ENCODE measurements at places on chromosomes 3 and 15.

DNA sequence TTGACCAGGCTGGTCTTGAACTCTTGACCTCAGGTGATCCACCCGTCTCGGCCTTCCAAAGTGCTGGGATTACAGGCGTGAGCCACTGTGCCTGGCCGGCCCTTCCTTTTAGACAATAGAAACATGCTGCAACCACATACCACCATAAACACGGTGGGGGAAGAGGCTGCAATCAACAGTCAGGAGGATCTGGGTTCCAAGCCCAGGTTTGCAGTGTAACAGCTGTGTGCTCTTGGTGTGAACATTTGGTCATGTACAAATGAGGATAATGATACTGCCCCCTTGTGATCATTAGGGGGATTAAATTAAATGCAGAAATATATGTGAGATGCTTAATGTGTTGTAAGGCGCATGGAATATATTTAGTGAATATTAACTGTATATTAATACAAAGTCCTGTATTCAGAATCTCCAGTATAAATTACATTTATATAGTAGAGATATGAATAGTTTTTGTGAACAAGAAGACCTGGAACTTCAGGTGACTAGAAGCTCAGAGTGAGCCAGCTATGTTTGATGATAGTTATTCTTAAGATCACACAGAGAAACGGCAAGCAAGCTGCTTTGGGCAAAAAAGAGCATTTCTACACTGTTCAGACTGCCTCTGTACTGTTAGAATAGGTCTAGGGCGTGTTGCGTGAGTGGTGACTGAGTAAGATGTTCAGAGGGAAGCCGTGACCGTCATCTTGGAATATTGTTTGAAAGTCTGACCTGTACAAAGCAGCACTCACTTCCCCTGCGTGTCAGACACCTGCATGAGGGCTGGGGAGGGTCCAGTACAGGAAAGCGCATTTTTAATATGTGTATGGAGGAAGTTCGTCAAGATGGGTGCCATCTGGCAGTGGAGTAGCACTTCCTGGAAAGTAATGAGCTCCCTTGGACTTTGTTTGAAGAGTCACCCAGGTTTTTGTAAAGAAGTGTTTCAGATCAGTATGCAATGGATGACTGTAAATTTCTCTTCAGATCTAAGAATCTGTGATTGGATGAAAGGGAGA lies 125.8 kb downstream of the PGPEP1L start:
- no peak for DNase-seq

GRCh38 chr15:29917600-29918597 lies 95.6 kb upstream of the TJP1 start:
- no peak for DNase-seq

DNA sequence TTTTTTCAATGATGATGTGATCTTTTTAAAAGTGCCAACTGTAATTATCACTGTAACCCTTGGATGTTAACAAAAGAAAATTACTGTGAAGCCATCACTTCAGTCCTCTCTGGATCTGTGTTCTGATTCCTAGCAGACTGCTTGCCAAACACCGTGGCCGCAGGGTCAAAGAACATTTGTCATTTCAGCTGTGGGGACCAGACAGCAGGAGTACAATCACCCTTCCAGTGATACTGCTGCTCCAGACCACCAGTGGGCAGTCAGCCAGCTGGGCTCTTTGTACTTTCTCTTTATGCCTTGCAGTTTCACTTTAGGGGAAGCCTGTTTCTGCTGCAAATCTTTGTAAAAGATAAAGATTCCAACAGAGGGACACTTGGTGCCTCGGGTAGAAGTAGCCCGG lies 770.0 kb downstream of the GRM7 start:
- no peak for DNase-seq

DNA sequence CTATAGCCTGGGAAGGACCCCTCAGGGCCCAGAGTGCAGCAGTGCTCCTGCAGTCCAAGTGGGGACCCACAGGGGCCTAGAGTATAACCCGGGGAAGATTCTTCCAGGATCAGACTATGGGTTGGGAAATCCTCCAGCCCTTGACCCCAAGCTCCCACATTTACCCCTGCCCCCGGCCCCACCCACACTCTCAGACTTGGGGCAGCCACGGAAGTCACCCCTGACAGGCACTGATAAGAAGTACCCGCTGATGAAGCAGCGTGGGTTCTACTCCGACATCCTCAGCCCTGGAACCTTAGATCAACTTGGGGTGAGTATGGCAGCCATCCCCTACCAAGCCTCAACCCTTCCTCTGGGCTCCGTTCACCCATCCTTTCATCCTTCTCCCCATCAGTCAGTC lies 6.3 kb downstream of the DNAH1 start:
- no peak for DNase-seq

DNA sequence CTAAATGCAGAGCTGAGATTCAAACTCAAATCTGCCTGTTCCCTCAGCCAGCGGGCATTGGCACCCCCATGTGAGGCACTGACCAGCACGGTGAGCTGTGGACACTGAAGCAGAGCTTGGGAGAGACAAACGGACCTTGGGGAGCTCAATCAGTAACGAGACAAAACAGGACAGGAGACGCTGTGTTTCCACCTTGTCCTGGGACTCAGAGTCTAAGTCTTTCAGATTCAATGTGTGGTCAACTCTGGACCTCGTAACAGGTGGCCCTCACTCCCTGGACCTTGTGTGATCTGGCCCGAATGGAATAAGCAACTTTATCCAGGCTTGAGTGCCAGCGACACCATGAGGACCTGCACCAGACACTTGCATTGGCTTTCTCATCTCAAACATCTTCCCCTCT lies 232.5 kb downstream of the UACA start:
- DNase-seq: no peak

- no peak for DNase-seq
These were observed 17.7 kb downstream of the PPM1L start for GRCh38 chr3:160773722-160774121.

GRCh38 chr15:73822998-73823397 lies 50.4 kb upstream of the TBC1D21 start:
- DNase-seq: no peak

DNA sequence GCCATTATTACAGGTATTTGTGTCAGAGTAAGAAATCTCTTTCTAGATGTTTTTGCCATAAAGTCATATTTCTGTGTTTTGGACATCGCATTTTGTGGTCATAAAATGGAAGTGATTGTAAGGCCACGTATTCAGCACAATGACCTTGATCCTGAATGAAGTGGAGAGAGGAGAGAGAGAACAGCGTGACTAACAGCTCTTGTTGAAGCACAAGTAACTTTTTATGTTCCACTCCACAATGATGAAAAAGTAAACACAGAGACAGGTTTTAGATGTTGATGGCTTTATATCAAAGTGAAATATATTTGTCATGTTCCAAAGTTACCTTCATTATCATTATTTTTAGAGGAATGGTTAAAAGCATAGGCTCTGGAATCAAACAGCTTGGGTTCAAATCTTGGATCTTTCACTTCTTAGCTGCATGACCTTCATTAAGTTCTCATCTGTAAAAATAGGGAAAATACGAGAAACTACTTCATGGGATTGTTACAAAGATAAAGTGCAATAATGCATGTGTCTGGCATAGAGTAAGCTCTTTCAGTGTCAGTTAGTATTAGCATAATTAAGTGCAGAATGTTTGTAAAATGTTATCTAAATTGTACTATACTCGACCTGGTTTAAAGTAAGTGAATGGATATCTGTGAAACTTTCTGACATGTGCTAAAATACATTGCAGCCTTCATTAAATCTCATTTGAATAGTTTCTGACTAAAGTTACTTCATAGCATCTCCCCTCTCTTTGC lies 341.5 kb upstream of the DNAJC19 start:
- DNase-seq: no peak

DNA sequence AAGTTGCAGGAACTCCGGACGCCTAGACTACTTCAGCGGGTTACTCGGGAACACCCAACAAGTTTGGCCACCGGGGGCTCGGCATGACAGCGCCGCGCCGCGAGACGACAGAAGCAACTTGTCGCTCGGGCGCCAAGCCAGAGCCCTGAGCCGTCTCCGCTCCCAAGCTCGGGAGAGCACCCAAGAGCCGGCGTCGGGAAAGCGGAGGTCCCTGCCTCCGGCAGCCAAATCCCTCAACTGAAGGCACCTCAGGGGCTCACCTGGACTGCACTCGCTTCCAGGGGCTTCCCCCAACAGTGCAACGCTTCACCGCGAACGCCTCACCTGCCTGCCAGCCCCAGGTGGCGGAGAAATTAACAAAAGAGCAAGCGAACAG lies 640 bp downstream of the MB21D2 start:
- DNase-seq: no peak

All from activated gamma-delta T cell treated with anti-CD3 and anti-CD28 coated beads, Interleukin-2, amount 50 U/mL, for 16 hours (primary cell).